ENCODE measurements at places on chromosomes 16 and 17.

GRCh38 chr17:80195671-80196529, 24.2 kb downstream of the SGSH start:
- DNase-seq = peak; percentile 31

GRCh38 chr17:44385287-44386181, 3.9 kb downstream of the ITGA2B start:
- DNase-seq = peak; percentile 77

DNA sequence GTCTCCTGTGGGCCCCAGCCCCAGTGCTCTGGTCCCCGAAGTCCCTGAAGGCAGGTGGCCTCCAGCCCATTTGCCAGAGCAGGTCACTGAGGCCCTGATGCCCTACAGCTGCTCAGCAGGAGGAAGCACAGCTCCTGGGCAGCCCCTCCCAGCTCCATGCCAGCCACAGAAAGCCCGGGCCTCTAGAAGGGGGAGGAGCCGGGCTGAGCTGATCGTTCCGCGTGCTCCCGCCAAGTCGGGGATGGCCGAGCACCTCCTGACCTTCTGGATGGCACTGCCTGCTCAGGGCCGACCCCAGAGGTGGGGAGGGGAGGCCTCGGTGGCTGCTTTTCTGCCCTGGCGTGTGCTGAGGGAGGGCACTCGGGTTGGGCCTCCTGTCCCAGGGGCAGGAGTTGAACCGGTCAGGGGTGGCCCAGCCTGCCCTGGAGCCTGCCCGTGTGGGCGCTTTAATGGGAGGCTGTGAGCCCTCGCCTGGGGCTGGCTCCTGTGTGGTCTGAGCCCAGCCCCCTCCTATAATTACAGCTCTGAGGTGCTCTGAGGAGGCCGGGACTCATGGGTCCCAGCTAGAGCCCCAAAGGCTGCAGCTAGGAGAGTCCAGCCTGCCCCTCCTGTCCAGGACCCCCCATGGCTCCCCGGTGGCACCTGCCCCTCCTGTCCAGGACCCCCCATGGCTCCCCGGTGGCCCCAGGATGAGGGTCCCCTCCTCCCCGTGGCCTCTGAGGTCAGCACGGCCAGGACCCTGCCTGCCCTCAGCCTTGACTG, 29.7 kb downstream of the ZFPM1 start:
- DNase-seq = no peak

- no peak for DNase-seq
These were observed 324.0 kb downstream of the KCNJ2 start for GRCh38 chr17:70493277-70493874.

- DNase-seq = no peak
These were observed 714.3 kb downstream of the WWOX start for GRCh38 chr16:78813661-78814311.

DNA sequence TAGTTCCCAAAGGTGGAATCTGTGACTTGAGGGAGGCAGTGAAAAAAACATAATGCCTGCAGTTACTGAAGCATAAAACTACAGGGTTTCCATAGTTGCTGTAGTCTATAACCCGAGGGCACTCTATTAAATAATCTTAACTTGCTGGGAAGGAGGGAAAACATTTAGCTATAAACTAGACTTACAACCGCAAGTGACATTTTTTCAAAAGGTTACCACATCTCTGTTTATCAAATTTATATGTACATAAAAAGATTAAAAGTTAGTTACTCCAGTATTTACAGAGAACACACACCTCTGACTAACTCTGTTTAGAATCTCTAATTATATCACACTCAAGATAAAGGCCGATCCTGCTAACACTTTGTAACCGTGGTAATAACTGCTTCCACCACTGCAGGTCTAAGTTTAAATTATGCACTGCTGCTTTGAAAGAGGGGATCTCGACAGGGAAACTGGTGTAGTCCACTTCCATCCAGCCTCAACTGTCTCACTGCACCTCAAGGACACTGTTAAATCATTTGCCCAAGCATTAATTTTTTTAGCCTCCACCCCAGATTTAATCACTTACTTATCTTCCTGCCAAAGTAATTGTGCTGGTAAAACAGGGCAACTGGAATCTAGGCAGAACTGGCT, 14.6 kb downstream of the KCNJ16 start:
- no peak for DNase-seq

GRCh38 chr17:61159221-61159814, 240.3 kb upstream of the TBX2 start:
- DNase-seq = no peak

- no peak for DNase-seq
These were observed 4.2 kb downstream of the CCDC42 start for GRCh38 chr17:8740486-8740885.

DNA sequence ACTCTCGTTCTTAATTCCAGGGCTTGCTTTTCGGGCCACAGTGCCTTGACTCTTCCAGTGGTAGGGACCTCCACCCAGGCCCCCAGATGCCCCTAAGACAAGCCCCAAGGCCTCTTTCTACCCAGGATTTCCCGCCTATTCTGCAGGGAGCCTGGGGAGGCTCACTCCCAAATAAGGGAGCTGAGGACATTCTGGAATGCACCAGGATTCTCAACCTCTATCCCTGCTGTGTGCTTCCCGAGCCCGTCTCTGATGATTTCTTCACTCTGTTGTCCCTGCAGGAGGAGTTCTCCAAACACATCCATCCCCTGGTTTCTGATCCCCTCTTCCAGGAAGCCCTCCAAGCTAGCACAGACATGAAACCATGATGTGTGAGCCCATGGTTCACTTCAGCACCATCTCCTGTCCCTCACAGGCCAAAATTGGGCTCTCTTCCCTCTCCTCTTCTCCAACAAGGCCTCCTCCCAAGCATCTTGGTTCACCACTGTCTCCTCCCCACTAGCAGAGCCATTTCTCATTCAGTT, 255.9 kb downstream of the KATNIP start:
- DNase-seq = no peak

DNA sequence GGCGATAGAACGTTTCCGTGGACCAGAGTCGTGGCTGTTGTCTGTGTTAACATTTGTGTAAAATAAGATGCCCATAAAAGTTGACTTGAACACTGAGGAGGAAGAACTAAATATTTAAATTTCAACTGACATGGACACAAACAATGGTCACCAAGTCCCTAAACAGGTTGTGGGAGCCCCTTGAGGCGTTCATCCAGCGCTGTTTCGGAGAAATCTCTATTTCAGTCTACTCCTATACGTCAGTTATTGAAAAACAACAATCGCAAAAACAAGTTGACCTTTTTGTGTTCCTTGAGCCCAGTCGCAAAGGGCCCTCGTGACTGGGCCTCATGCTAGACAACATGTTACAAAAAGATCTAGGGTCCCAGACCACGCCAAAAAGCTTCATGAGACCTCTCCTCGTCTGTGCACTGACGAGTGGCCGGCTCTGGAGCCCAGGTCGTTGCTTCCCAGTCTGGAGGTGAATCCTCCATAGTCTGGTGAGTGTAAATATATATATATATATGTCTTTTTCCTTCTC, 439 bp upstream of the TMEM231 start:
- DNase-seq = no peak

- DNase-seq = no peak
These were observed 17.9 kb downstream of the SNX29 start for GRCh38 chr16:11994143-11995119.

DNA sequence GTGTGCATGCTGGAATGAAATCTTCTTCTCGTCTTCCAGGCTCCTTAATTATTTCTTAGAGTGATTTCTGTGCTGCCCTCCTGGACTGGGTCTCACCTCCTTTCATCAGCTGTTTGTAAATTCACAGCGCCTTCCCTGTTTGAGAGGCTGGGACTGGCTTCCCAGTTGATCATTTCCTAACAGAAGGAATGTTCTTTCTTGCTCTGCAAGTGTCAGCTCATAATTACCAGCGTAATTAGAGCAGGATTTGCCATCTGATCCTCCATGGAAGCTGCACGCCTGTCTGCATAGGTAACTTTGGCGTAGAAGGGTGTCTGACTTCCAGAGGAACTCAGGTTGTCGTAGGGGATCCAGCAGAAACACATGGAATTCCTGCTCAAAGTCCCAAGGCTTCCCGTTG, 375.0 kb upstream of the EEF2KMT start:
- no peak for DNase-seq
